NCI-H526 treated with DMSO at 0.1 percent for 48 hours (cell line): ENCODE measurements at places on chromosomes 13 and 19.
A peak's percentile ranks its signal among the peaks of the same experiment; 100 is the strongest.

GRCh38 chr13:91904597-91904996 is 506.2 kb downstream of the GPC5 start:
- no peak for DNase-seq

DNA sequence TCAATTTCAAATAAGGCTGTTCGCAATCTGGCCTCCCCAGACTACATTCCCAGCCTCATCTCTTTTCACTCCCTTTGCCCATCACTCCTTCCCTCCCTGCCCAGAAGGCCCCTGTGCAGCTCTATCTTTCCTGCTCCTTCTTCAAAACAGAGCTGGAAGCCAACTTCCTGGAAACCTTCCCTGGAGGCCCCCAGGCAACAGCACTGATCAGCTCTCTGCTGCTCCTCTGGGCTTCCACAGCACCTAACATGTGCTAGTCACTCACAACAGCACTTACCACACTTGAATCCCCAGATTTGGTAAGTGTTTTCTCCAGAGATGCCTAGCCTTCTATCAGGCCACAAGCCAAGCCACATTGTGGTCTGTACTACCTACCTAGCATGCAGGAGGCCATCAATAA is 9.5 kb downstream of the SMAD9 start:
- DNase-seq, result no peak

- DNase-seq, result no peak
Observed at GRCh38 chr19:19750842-19751790, 18.2 kb upstream of the ZNF14 start.

DNA sequence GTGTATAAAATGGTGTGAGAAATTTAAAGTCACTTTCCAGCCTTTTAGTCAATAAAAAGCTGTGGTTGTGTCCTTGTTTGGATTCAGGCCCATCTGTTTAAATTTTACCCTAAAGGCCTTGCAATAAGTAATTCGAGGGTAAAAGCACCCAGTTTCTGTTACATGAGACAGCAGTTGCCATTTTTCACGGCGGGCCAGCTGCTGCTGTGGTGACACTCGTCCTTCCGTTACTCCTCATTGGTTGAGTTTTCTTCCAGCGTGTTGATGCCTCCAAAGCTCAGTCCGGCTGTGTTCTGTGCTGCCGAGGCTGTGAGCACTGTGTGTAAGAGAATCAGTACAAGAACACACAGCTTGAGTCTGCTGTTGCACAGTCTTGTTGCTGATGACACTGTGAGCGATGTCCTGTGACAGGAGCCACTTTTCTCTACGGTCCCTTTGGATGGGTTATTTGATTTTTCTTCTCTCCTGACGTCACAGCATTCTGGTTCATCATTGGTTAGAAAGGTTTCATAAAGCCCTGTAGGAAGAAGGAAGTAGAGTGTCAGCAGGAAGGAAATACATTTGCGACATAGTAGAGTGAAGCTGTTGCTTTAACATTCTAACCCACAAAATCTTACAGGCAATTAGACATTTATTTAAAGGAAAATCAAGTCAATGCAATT is 602.5 kb upstream of the ARGLU1 start:
- no peak for DNase-seq

DNA sequence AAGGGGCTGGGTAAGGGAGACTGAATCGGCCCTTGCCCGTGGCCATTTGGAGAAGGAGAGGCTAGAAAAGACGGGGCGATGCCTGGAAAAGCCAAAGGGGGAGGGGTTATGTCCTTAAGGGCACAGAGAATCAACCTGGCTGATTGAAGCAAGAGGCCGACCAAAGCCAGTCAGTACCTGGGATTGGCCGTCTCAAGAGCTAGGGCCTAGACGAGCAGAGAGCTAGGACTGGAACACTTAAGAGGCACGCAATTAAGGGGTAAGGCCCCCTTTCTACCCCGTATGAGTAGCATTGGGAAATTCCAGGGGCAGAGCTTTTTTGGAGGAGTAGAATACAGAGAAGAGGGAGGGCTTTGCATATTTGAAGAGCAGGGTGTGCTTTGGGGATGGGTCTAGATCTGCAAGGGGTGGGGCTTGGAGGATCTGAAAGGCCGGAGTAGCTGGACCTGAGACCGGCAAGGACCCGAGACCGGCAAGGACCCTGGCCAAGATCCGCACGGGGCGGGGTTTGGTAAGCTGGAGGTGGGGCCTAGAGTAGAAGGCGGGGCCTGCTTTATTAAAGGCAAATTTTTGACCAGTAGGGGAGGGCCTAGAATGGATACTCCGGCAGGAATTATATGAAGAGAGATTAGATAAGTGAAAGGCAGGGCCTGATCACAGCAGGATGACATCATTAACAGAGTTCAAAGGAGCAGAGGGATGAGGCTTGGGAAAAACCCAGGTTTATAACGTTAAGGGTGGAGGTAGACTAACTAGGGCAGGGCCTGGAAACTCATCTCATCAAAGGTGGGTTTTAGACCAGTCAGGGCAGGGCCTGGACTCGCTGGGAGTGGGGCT is 10.7 kb upstream of the CACNG6 start:
- DNase-seq, result peak; percentile 88

- DNase-seq, result no peak
Observed at GRCh38 chr19:5891938-5892771, 11.4 kb downstream of the NDUFA11 start.

DNA sequence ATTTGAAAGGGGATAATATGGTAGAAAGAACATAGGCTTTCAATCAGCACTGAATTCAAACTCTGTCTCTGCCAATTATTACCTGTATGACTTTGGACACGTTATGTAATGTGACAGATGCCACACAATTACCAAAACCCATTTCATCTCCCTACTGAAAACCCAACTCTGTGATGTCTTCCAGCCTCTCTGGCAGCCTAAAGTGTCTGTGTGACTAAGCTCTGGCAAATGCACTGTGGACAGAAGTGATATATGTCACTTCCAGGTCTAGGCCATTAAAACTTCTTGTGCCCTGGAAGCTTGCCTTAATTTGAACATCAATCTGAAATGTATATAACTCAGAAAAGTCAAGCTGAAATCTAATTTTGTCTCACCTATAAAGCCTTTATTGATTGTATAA is 552.0 kb downstream of the RFC3 start:
- no peak for DNase-seq

GRCh38 chr13:63455938-63456337 is 2040.3 kb upstream of the PCDH20 start:
- no peak for DNase-seq

DNA sequence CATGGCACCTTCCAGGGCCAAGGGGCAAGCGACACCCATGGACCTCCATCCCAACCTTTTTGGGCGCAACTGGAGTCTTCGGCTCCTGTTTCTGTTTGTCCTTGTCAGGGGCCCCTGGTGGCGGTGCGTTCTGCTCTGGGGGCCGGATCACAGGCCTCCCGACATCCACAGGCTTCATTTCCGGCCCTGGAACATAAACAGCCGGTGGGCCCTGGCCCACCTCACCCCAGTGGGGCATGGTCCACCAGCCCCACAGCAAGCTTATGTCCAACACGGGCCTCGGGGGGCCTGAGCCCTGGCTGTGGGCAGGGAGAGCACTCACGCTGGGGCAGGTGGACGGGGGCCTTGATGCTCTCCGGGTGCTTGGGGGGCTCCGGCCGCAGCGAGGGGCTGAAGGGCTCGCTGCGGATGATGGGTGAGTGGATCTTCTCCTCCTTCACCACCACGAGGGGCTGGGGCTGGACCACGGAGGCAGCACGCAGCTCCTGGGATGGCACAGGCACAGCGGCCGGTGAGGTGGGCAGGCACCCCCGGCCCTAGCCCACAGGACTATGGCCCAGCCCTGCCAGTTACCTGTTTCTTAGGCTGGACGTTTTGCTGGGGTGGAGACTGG is 7.2 kb upstream of the EPHX3 start:
- no peak for DNase-seq
